ENCODE measurements at places on chromosomes 2 and 18. TPM values are rescaled to one million over a fixed set of nuclear protein-coding genes. Genes with fewer than 3 reads are reported as not detected.

Gene TBR1
- 3.9 TPM for total RNA-seq

Gene ALPG
- not detected for total RNA-seq

Gene PROM2
- 2.1 TPM for total RNA-seq

Gene CPO
- not detected for total RNA-seq

Gene ECEL1
- total RNA-seq, result 27.0 TPM

Gene GKN1
- total RNA-seq, result not detected

Gene OTX1
- total RNA-seq, result 2.8 TPM

Gene GNLY
- not detected for total RNA-seq

Gene ARHGAP28
- 10.1 TPM for total RNA-seq

Gene CNRIP1
- 80.5 TPM for total RNA-seq

Gene CNTNAP5
- 66.2 TPM for total RNA-seq

Measured in diencephalon (tissue), 1 donor.